NCI-H2081 treated with DMSO at 0.1 percent for 48 hours (cell line): ENCODE measurements at places on chromosomes 12 and 14.

DNA sequence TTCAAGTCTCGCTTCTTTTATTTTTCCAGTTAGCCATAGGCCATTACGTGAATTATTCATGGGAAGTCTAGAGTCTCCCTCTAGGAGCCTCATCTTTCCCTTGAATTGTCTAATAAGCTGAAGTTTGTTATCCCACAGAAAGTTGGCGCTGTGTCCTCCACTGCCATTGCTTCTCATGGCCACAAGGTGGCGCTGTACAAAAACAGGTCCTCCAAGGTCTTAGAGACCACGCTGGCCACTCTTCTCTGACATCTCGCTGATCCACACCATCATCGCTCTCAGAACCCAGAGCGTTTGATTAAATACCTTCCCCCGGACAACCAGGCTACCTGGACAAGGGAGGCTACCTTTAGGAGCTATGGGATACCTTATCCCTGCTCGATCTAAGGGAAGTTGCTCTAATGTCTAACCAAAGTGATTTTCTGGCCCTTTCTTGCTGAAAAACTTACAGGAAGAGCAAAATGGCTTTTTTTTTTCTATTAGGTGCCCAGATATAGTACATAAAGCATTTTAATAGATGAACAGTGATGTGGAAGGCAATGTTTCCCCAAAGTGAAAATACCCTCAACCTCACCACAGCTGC is 110.0 kb downstream of the CCDC60 start:
- DNase-seq, result peak; percentile 1

DNA sequence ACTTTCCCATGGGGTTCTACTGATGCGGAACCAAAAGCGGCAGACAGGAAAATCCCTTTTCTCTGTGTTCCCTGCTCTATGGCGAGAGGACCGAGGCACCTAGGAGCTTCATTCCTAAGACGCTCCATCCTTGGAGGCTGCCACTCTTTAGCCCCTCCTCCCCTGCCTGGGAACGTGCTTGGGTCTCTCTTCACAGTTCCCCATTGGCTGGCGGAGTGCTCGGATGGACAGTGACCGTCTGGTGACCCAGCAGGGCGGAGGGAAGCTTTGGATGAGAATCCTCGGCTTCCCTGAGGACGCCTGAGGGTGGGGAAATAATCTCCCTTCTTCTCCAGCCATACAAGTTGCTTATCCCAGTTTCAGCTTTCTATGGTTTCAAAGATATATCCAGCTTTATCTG is 37.3 kb downstream of the KCNA5 start:
- DNase-seq, result no peak

DNA sequence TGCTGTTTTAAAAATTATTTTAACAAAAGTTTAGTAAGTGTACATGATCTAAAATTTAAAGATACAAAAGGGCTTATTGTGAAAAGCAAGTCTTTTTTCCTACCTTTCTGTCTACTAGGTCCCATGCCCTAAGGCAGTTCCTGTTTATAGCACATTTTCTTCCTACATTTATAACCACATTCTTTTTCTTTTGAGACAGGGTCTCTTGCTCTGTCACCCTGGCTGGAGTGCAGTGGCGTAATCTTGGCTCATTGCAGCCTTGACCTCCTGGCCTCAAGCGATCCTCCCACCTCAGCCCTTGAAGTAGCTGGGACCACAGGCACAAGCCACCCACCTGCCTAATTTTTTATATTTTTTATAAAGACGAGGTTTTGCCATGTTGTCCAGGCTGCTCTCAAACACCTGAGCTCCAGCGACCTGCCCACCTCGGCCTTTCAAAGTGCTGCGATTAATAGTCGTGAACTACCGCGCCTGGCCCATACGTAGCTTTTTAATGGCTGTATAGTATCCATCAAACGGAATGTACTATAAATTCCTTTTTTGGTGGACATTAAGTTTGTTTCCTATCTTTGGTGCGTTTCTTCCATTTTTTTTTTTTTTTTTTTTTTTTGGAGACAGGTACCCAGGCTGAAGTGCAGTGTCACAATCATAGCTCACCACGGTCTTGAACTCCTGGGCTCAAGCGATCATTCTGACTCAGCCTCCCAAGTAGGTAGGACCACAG is 20.9 kb downstream of the FRS2 start:
- no peak for DNase-seq

DNA sequence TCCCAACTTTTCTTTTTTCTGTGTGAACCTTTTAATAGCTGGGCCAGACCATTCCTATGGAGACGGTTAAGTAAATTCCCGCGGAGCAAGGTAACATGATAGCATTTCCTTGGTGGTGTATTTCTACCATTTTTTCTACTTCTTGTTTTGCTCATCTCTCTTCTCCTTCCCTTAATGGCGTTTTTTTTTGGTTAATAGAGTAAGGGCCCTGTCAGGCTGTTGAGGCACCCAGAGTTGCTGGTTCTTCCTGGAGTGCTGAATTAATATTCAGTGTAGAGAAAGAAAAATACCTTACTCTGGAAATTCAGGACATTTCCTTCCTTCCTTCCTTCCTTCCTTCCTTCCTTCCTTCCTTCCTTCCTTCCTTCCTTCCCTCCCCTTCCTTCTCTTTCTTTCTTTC is 137.6 kb downstream of the KTN1 start:
- no peak for DNase-seq

DNA sequence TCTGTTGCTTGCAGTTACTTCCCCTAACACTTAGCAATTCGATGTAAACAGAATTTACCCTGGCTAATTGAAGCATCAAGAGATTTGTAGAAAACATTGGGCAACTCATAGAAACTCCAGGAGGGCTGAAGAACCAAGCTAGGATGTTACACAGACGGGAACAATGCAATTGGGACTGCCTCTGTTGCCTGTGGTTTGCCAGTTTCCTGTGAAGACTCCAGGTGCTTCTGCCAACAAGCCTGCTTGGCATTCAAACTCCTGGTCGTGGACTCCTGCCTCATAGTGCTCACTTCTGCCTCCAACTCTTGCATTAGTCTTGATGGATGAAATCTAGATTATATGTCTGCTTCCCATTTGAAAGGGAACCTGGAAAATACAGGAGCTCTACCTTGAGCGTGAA is 246.0 kb downstream of the BMP4 start:
- no peak for DNase-seq

DNA sequence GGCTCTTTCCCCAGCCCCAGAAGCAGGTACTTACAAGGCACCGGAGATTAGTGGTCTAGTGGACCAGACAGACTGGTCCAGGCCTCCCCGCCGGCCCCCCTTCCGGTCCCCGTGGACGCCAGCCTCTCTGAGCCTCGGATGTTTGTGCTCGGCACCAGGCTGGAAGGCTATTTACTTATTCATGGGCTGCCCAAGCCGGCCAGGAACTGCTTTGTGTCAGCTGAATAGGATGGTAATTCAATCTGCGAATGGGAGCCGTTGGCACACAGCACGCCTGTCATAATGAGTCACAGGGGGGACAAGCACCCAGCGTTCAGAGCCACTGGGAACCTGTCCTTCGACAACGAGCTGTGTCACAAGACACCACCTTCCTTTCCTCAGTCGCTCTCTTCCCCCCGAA is 82.3 kb downstream of the RIMBP2 start:
- DNase-seq, result peak; percentile 90
